ENCODE measurements at places on chromosomes 11 and 22.

DNA sequence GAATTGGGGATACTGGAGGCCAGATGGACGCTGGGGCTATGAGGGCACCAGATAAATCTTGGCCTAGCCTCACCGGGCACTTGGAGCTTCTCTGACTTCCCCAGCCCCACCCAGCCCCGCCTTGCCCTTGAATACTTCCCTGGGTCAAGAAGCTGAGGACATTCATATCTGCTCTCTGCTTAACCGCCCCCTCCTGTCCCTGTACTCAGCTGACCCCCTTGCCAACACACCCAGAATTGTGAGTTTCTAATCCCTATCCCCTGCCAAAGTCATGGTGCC lies 22.0 kb downstream of the FADS3 start:
- DNase-seq, result no peak

- no peak for DNase-seq
Measured at GRCh38 chr11:44601471-44602370, 36.3 kb downstream of the CD82 start.

DNA sequence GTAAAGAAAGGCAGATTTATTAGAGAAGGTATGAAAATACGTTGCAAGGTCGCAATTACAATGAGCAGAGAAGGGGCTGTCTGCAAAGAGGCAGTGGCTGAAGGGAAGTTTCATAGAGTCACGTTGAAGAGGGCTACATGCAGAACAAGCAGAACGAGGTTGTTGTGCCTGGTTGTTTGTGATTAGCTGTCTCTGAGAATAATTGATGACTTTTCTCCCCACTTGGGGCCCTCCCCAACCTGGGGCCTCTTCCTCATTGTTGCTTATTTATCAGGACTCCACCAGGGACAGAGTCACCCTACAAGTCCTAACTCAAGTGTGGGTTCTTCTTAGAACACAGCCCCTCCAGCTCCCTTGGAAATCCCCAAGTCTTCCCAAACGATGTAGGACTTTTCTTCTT lies 29.1 kb downstream of the CSF2RB start:
- no peak for DNase-seq

- no peak for DNase-seq
Measured at GRCh38 chr11:94671553-94672366, 96.4 kb upstream of the AMOTL1 start.

DNA sequence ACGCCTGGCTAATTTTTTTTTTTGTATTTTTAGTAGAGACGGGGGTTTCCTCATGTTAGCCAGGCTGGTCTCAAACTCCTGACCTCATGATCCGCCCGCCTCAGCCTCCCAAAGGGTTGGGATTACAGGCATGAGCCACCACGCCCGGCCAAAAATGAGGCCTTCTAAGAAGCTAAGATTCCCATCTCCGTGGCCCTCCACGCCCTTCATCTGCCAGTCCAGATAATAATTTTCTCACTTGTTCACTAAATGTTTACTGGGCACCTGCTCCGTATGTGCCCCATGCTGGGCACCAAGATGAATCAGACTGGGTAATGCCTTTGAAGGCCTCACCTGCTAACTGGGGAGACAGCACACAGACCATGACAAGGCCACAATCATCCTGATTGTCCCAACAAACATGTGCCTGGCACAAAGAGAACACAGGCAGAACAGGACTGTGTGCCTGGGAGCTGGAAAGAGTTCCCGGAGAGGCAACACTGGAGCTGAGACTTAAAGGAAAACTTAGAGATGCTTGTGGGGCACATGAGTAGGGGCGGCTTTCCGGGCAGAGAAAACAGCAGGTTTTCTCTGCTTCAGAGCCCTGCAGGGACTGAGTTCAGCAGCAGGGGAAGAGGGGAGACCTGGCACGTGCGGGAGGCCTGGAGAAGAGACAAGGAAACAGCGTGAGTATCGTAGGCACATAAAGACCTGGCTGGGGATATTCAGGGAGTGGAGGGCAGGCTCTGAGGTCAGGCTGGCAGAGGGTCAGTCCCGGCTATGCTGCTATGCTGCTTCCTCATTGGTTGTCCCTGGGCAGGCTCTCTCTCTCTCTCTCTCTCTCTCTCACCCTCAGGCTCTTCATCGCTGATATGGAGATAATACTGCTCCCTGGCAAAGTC lies 2.4 kb downstream of the KIAA0930 start:
- DNase-seq, result no peak

DNA sequence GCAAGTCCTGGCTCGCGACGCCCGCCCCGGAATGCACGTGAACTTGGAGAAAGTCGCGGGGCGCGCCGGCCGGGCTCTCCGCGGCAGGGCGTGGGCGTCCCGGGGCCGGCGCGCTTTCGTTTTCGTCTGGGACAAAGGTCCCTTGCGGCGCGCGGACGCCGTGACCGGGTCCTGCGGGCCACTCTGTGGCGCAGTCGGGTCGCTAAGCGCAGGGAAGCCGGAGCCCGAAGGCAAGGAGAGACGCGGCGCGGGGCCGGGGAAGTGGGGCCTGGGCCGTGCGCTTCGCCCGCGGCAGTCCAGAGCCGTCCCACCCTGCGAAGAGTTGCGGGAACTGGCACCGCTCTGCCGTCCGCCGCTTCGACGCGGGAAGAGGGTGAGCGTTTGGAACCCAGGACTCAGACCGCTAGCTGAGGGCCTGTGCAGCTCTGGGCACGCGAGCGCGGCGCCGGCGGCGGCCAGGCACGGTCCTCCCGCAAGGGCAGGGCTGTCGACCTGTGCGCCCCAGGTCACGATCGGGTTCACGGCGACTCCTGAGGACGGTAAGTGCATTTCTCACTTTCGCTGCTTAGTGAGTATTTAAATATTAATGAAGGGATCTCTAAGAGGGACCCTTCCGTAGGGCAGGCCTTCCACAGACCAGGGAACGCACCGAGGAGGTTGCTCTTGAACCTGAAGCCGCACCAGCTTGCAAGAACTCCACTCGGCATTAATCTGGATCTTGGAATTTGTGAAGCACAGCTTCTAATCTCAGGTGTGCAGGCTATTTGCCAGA lies 78.0 kb upstream of the PPARA start:
- DNase-seq, result peak; percentile 53

GRCh38 chr11:2585566-2586086 lies 114.2 kb downstream of the KCNQ1OT1 start:
- DNase-seq, result no peak
